ENCODE measurements at places on chromosomes 2 and 18.

DNA sequence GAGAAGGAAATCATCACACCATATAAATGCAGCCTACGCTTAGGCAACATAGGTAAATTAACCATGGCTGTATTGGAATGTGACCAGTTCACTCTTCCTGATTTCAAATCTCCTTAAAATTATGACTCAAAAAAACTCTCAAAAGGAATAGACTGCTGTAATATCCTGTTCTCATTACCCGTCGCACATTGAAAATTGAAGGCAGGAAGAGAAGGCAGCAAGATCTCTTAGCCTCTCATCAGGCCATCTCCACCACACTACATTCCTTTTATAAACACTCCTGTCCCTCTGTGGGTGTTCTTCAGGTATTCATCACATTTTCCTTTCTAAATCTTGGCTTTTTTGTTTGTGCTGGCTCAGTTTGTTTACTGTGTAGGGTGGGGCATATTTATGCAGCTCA is 83.2 kb downstream of the PPP1R1C start:
- DNase-seq, result no peak

DNA sequence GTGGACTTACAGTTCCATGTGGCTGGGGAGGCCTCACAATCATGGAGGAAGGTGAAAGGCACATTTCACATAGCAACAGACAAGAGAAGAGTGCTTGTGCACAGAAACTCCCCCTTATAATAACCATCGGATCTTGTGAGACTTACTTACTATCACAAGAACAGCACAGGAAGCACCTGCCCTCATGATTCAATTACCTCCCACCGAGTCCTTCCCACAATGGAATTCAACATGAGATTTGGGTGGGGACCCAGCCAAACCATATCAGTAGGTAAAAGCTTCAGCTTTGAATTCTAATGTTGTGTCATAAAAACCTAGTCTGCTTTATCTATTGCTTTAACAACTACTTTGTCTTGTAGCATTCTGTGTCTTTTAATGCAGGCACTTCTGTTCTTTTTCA is 140.4 kb upstream of the PIK3C3 start:
- no peak for DNase-seq

GRCh38 chr2:134365356-134365755 is 111.5 kb downstream of the MGAT5 start:
- DNase-seq, result no peak

DNA sequence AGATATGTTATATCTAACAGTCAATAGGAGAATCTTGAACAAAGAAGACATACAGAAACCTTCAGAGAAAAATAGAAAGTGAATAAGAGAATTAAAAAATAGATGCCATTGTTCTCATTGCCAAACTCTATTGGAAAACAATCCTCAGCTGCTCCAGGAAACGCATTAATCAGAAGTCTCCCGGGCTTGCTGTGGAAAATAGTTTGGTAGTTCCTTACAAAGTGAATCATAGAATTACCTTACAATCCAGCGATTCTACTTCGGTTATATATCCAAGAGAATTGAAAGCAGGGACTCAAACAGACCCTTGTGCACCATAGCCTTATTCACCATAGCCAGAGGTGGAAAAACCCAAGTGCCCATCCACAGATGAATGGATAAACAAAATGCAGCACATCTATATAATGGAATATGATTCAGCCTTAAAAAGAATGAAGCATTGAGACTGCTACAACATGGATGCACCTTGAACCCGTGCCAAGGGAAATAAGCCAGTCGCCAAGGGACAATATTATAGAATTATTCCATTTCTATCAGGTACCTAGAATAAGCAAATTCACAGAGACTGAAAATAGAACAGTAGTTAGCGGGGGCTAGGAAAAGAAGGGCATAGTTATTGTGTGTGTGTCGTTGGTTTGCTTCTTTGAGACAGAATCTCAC is 21.9 kb upstream of the CHRNA1 start:
- DNase-seq, result no peak

- DNase-seq, result no peak
Measured at GRCh38 chr18:71809711-71810110, 734.4 kb downstream of the CBLN2 start.

- DNase-seq, result no peak
Measured at GRCh38 chr2:141878016-141878415, 252.8 kb downstream of the LRP1B start.

- DNase-seq, result no peak
Measured at GRCh38 chr2:67755156-67755882, 307.5 kb downstream of the C1D start.

DNA sequence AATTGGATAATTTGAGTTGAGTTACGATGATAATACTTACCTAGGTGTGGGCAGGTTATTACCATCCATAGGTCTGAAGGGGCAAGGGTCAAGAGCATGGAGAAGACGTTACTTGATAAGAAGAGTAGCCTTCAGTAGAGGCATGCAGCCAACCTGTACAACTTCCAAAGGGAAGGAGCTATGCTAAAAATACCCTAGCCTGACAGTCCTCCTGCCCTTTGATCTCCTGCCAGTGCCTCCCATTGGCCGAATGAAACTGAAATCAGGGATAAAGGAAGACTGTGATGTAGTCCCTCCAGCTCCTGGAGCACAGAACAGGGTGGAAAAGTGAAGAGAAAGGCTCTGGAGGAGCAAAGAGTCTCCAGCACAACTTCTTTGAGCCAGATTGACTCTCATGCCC is 487.4 kb downstream of the ADCYAP1 start:
- DNase-seq, result no peak

GRCh38 chr2:241612156-241613016 is 24.6 kb downstream of the THAP4 start:
- peak; percentile 37 for DNase-seq

- DNase-seq, result no peak
Measured at GRCh38 chr2:118852605-118853128, 5.2 kb upstream of the EN1 start.

GRCh38 chr18:35236571-35237363 is 4.1 kb upstream of the ZNF397 start:
- no peak for DNase-seq

DNA sequence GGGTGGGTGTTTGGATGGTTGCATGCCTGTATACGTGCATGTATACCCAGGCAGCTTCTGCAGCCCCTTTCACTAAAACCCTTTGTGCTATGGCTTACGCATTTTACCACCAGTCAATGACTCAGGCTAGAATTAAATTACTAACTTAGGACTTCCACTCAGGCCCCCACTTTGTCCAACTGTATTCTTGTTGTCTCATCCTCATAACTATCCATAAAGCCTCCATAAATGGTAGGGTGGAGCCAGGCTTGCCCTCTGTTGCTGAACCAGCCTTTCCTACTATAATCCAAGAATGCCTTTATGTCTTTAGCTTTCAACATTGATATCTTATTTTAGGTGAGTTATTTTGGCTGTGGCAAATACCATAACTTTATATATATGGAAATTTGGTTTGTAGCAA is 119.9 kb downstream of the MYO1B start:
- DNase-seq, result no peak

DNA sequence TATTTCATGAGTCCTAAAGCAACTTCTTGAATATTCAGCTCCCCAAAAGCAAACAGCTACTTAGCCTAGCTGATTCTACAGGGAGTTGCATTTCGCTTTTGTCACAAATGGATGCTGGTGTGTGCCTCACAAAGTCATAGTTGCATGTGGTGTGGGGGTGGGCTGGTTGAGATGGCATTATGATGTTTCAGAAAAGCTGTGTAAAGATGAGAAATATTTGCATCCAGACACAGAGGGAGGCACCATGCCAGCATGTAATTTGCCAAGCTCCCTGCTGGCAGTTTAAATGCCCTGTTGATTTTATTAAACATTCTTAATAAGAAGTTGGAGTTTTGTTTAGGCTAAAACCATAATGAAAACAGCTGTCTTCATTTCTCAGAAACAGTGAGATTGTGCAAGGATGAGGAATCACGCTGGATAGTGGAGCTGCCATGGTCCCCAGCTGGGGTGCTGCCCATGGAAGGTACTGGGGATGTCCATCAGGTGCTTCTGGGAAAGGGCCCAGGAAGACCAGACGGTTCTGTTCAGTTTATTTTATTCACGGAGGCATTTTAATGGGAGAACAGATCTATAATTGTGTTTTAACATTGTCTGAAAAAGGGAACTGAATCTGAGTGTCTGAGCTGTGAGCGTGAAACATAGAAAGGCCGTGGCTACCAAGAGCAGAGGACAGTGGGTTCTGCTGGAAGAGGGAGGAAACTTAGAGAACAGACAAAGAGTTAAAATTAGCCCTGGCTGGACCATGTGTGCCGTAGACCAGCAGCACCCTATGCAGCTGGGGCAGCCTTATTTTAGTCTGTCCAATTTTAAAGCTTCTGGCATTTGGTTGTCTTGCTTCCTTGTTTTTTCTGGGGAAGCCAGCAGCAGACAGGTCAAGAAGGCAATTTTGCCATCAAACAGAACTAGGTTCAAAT is 177.1 kb downstream of the FAM210A start:
- DNase-seq, result no peak

DNA sequence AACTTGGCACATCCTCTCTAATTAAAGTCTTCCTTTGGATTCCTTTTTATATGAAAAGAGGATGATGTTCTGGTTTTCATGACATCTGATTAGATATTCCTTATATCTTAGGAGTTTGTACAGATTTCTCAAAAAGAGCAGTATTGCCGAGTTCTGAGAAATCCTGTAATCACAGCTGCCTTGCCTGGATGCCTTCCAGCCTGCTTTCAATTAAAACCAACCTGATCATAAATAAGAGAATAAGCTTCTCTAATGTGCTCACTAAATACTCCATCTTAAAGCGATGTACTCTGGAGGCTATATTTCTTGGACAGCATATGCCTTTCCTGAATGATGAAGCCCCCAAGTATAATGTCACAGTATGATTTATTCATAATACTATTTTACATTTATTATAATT is 1203.8 kb upstream of the PIK3C3 start:
- DNase-seq, result no peak

DNA sequence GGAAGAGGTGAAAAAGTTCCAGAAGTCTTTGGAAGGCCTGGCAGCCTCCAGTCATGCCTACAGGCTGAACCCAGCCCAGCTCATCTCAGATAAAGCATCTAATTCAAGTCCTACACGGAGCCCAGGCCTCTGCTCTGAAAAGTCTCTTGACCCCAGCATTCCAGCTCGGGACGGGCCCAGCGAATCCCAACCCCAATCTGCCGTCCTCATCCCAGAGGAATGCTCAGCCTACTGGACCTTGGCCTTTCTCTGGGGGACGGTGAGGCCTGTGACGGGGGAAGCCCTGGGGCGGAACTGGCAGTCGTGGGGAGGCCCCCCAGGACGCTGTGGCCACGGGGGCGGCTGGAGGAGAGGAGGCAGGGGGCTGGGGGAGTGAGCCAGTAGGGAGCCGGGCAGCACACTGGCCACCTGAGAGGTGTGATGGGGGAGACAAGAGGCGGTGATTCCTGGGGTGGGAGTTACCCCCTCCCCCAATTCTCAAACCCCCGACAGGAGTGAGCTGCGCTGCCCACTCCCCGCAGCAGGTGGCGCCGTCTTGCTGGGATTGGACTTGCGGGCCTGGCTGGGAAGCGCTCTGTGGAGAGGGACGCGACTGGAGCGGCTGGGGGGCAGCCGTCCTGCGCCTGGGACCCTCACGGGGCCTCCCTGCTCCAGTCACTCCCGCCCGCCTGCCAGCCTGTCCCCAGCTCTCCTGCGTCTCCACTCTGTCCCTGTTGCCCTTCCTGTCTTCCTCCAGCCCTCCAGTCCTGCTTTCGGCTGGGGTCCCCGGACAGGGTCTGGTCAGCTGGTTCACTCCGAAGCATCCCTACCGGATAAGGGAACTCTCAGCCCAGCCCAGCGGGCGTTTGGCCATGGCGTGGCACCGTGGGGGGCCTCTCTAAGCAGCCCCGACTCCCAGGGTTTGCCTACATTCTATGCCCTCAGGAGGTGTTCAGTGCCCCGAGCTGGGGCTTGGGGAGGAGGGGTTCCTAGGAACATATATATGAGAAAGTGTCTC is 182.6 kb upstream of the HAAO start:
- no peak for DNase-seq

DNA sequence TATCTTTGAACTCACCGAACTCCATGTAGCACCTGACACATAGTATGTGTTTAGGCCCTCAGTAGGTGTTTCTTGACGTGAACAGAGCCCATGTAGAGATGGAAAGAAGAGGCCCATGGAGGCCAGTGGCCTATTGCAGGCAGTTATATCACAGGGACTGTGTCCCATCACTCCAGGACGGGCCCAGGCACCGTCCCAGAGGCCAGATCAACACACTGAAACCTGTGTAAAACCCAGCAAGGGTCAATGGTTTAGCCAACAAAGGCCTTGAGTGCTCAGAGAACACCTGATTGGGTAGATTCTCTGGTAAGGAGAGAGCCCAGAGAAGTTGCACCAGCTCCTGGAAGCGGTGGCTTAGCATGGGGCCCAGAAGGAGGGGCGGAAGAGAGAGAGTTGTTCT is 82.8 kb downstream of the INHBB start:
- no peak for DNase-seq

- no peak for DNase-seq
Measured at GRCh38 chr18:1014509-1014908, 109.8 kb downstream of the ADCYAP1 start.
